ENCODE measurements at places on chromosomes 5 and 9. TPM values are rescaled to one million over a fixed set of nuclear protein-coding genes. Genes with fewer than 3 reads are reported as not detected.
A peak's percentile ranks its signal among the peaks of the same experiment; 100 is the strongest.

DNA sequence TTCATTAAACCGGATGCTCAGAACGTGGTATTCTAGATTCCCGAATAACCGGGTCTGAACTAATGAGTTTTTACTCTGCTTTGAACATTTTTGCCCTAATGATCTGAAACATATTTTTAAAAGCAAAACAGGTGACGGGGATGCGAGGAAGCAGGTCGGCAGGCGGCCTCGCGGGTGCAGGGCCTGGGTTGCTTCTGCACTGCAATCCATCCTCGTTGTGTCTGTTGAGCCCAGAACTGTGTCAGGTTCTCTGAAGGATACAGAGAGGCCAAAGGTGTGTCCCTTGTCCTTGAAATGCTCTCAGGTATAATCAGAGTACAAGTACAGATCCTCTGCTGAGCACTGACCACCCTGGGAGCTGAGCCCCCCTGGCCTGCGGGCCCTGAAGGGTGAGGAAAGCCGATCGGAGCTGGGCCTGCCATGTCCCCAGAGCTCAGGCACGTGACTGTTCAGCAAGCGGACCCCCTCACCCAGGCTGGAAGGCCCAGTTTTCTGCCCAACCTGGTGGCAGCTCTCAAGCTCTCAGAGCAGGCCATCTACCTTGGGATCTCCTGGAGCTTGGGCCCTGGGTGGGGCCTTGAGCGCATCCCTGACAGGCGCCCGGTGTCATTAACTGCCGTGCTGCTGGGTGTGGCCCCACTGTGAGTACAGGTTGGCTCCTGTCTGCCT lies 151.8 kb downstream of the OLFM1 start:
- no peak for DNase-seq

The TIGD6 gene
- 5.5 TPM for total RNA-seq

DNA sequence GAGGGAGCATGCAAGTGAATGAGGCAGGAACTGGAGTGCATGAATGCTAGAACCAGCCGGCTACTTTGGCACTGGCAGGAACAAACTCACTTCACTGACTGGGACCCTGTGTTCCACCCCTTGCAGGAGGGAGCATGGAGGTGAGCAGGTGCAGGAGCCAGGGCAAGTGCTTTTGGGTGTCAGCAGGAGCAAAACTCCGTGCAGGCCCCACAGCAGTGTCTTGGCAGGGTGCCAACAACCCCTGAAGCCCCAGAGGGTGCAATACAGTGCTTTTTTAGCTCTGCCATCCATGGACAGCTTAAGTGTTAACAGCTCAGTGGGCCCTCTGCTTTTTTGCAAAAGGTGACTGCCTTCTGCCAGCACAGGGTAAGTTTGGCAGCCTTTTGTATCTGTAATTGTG lies 245.8 kb upstream of the PCSK5 start:
- no peak for DNase-seq

The RIGI gene
- total RNA-seq, result 1.2 TPM

The TLE1 gene
- 28.5 TPM for total RNA-seq

DNA sequence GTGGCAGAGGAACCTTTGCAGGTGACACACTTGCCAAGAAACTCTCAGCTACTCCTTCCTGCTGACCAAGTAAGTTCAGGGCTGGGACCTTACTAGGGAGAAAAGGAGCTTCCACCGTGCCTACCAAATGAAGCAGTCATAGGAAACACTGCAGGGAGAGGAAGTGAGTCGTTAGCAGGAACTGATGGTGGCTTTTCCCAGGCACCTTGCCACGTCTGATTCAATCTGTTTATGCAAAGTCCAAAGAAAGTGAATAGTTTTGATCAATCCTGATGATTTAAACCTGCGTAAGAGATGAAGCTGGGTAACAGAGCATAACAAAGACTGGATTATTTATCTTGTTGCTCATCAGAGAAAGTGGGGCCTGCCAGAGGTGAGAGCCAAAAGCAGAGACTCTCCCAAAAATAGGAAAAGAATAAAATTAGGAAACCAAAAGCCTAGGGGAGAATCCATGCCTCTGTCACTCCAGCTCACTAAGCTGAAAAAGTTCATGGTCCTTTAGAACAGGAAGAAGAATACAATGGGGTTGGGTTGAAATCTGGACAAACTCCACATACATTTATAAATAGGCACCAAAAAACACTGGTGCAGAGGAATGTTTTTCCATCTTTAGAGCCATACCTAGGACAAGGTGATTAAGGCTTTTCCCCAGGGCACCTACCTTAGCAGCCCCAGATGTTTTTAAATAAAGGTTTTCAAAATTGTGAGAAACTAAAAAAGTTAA lies 9.3 kb upstream of the PFDN1 start:
- no peak for DNase-seq

DNA sequence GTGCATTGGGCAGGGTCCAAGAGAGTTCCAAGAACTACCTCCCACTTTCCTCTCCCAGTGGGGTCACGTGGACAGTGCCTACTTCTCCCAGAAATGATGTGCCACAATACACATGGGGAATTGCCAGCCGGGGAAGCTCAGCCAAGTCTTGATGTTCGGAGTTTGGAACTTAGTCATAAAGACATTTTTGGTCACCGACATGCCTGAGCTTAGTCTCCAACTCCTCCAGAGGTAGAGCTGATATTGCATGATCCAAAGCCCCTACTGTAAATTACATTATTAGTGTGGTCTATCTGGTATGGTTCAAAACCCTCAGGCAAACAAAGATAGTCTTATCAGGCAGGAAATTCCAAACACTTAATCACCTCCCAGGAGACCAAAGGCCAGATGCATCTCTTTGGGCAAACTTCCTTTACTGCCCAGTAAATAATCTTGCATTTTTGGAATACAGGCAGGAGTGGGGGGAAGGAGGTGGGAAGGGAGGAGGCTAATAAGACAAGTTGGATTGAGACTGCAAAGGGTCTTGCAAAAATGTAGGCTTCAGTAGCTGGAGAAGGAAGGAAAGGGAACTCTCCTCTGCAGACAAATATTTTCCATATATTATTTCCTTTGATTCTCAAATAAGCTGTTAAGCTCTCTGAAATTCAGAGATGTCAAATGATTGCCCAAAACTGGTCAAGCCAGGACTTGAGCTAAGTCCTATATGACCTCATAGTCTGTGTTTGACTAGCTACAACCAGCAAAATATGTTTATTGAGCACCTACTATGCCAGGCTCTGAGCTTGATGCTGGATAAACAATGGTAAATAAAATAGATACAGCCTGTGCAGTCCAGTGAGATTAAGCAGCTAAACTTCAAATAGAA lies 99.4 kb downstream of the DRD1 start:
- peak; percentile 8 for DNase-seq

The PCDHGA4 gene
- 1.4 TPM for total RNA-seq

DNA sequence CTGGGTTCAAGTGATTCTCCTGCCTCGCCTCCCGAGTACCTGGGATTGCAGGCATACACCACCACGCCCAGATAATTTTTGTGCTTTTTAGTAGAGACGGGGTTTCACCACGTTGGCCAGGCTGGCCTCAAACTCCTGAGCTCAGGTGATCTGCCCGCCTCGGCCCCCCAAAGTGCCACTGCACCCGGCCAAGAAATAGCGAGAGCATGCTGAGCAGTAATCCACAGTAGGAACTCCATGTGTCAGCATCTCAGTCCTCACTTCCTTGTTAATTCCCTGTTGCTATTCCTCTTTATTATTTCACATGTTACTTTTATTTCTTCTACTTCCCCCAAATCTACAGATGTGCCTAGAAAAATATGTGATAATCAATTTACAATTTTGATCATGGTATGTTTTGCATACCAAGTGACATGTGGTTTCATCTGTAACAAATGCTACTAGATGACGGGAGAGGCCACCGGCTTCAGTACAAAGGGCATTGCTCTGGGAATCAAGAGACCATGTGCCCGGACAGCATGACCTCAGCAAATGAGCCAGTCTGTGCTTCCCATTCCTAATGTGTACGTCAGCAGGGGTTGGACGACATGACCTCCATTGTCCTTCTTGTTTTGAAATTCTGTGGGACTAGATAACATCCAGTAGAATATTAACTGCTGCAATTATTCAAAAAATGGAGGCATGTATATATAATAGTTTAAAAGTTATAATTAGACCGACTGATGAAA lies 61.6 kb downstream of the FNBP1 start:
- no peak for DNase-seq

GRCh38 chr9:110135846-110136245 lies 72.1 kb downstream of the C9orf152 start:
- no peak for DNase-seq

- no peak for DNase-seq
Measured at GRCh38 chr5:30112867-30113266, 1080.6 kb upstream of the CDH6 start.

The TICAM2 gene
- total RNA-seq, result 0.08 TPM

DNA sequence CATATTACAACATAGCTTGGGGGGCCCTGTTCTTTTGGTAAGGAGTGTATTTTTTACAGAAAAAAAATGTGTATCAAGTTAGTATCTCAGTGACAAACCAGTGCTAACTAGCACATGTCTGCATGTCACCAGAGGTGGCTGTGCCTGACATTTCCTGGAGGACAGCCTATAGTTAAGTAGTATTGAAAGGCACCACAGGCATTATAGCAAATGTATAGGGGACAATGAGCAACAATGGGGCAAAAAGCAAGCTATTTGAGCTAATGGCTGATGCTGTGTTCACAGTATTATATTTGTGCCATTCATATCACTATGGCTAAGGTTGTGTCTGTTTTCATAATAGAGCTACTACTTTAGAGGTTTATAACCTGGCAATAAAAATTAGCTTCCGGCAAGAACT lies 1644.0 kb downstream of the MAT2B start:
- DNase-seq, result no peak

GRCh38 chr5:67364381-67364970 lies 167.9 kb upstream of the CD180 start:
- DNase-seq, result no peak

- DNase-seq, result no peak
Measured at GRCh38 chr5:124502551-124502950, 243.9 kb downstream of the ZNF608 start.

- no peak for DNase-seq
Measured at GRCh38 chr5:152511120-152511519, 106.0 kb upstream of the NMUR2 start.

The COL27A1 gene
- 2.3 TPM for total RNA-seq

DNA sequence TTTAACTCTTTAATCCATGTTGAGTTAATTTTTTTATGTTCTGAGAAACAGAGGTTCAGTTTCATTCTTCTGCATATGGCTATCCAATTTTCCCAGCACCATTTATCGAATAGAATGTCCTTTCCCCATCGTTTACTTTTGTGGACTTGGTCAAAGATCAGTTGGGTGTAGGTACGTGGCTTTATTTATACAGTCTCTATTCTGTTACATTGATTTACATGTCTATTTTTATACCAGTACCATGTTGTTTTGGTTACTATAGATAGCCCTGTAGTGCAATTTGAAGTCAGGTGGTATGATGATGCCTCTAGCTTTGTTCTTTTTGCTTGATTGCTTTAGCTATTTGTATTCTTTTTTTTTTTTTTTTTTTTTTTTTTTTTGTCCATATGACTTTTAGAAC lies 462.0 kb downstream of the HTR1A start:
- DNase-seq, result no peak

- peak; percentile 96 for DNase-seq
Measured at GRCh38 chr5:31809050-31809870, 170.3 kb downstream of the PDZD2 start.

DNA sequence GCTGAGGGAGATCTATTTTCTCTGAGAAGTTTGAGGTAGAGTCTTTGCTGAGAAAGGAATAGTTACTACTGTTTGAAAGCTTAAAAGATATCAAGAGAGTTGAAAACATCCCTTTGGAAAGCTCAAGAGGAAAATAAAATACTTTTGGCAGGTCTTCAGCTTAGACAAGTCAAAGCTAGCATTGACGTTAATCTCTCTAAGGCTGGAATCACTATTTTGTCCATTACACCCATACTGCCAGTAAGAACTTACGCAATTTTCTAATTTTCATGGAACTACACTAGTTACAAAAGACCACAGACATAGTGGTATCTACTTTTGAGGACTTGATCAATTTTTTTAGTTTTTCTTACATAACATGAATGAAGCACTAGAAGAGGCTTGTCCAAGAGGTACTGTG lies 494.9 kb downstream of the PSAT1 start:
- DNase-seq, result no peak

DNA sequence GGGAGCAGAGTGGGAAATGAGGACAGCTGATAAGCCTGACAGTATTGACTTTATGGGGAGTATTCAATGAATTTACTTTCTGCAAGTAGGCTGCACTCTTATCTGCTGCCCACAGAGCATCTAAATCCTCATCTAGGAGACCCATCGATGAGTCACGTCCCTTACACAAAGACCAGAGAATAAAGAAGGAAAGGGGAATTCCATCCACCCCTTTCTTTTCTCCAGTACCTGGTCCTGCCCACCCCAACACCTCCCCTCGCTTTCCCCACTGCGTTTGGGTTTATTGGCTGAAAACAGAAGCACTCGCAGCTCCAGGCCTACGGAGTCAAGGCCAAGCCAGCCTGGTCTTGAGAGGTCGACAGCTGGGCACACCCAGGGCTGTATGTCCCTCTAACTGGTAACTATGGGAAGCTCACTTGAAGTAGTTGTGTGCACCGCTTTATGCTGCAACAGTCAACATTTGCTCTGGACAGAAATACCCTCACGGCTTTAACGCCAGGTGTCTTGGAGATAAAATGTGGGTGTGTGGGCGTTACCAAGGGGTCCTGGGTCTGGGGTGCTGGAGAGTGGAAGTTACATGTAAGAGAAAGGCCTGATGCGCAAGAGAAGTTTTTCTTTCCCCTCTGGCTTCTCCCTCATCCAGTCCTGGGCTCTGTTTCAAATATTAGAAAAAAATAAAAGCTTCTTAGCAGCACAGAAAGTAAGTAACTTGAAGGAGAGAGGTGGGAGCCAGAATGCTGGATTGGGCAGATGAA lies 14.5 kb upstream of the TAL2 start:
- DNase-seq, result no peak

GRCh38 chr5:140324617-140325241 lies 21.7 kb downstream of the HBEGF start:
- DNase-seq, result no peak

The CENPH gene
- total RNA-seq, result 25.2 TPM

The NREP gene
- total RNA-seq, result 17.1 TPM

- DNase-seq, result no peak
Measured at GRCh38 chr9:120894321-120895148, 17.5 kb upstream of the PHF19 start.

The PDLIM4 gene
- total RNA-seq, result 1.8 TPM

- no peak for DNase-seq
Measured at GRCh38 chr5:132298298-132299212, 4.4 kb downstream of the SLC22A4 start.

- no peak for DNase-seq
Measured at GRCh38 chr5:36694351-36694750, 87.9 kb downstream of the SLC1A3 start.

DNA sequence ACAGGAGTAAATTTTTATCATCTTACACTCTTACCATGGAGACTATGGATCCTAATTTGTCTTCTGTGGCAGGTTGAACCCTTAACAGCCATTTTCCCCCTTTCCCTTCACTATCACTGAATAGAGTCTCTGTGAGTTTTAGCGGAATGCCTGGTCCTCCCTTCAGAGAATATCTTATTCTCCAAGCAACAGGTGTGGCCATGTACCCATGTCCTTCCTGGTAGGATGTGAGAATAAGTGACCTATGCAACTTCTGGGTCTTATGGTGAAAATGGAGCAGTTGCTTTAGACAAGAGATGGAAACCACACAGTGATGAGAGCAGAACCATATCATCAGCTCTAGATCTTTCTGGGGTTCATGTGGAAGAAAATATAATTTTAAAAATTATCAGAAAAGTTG lies 312.6 kb downstream of the MCTP1 start:
- DNase-seq, result no peak

GRCh38 chr9:116020146-116020545 lies 133.4 kb upstream of the PAPPA start:
- DNase-seq, result no peak

The GAS1 gene
- 15.9 TPM for total RNA-seq

All from SK-MEL-5 (cell line).